ENCODE measurements at places on chromosomes 1 and 21.
A peak's percentile ranks its signal among the peaks of the same experiment; 100 is the strongest.

- no peak for DNase-seq
Observed at GRCh38 chr1:183090391-183091006, 67.3 kb downstream of the LAMC1 start.

GRCh38 chr1:41021526-41022308 is at the start of gene SLFNL1:
SLFNL1 (minus strand) TSS chr1:41021725; CDS start chr1:41020660, 1,065 bp downstream.
- no peak for DNase-seq

GRCh38 chr1:167924543-167925231 is 10.8 kb upstream of the ADCY10 start:
- DNase-seq = no peak

DNA sequence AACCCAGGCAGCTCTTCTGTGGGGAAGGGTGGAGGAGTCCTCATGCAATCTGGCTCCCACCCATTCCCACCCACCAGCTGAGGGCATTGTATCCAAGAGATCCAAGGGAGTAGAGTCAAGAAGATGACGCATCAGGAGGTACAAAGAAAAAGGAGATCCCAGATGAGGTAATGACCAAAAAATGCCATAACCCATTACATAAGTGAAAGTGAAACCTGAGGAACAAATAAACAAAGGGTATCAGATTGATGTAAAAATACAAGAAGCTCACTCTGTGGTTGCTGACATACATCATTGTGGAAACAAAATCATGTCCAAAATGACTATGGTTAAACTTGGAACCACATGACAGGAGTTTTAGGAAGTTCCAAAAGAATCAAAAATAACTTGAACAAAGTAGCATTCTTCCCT is 42.5 kb downstream of the CCN1 start:
- no peak for DNase-seq

DNA sequence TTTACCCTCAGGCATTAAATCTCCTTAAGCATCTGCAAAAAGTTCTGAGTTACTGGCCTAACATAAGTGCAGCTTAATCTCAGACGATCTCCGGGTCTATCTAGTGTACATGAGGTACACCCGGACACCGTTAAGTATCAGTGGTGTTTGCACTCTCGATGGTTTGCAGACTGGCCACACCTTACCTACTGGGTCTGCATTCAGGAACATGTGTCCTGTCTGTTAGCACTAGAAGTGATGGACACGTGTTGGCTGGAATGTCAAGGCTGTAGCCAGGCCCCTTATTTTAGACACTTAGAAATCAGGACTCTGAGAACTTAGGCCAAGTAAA is 783 bp upstream of the AGL start:
- no peak for DNase-seq

DNA sequence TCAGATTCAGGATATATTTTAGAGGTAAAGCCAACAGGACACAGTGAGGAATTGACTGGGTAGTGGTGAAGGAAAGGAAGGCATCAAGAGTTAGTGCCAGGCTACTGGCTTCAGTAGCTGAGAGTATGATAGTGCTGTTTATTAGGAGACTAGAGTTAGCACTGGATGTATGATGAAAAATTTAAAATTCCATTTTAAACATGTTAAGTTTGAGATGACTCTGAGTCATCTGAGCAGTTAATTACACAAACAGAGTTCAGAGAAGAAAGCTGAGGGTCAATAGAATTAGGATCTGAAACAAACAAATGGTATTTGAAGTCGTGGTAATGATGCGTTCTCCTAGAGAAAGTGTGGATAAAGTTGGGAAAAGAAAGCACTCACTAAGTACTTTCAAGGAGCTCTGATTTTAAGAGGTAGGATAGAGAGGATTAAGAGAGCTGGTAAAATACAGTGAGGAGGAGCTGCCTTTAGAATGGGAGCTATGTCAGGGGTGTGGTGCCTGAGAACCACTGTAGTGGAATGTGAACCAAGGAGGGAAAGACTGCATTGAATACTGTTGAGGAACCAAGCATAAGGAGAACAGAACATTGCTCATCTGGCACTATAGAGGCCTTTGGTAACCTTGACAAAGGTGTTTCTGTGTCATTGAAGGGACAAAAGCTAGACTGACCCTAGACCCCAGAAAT is 21.7 kb upstream of the SHCBP1L start:
- no peak for DNase-seq

- DNase-seq = no peak
Observed at GRCh38 chr1:223843934-223844786, 1.6 kb downstream of the TP53BP2 start.

DNA sequence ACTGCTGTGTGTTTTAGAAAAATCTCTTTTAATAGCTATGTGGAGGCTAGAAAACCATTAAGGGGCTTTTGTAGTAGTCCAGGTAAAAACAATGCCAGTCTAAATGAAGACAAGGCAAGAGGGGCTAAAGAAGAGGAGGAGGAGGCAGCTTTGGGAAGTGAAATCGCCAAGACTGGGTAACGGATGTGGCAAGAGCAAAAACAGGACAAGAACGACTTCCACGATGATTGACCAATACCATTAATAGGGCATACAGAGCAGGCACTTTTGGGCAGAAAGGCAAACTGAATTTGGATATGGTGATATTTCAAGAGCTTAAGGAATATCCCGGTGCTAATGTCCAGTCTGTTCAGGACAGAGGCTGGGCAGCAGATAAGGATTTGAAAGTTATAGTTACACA is 22.0 kb downstream of the COA6 start:
- no peak for DNase-seq

- DNase-seq = no peak
Observed at GRCh38 chr1:46408356-46409062, 14.4 kb downstream of the FAAH start.

- DNase-seq = peak; percentile 25
Observed at GRCh38 chr1:155196103-155196892, 11.4 kb downstream of the THBS3 start.

DNA sequence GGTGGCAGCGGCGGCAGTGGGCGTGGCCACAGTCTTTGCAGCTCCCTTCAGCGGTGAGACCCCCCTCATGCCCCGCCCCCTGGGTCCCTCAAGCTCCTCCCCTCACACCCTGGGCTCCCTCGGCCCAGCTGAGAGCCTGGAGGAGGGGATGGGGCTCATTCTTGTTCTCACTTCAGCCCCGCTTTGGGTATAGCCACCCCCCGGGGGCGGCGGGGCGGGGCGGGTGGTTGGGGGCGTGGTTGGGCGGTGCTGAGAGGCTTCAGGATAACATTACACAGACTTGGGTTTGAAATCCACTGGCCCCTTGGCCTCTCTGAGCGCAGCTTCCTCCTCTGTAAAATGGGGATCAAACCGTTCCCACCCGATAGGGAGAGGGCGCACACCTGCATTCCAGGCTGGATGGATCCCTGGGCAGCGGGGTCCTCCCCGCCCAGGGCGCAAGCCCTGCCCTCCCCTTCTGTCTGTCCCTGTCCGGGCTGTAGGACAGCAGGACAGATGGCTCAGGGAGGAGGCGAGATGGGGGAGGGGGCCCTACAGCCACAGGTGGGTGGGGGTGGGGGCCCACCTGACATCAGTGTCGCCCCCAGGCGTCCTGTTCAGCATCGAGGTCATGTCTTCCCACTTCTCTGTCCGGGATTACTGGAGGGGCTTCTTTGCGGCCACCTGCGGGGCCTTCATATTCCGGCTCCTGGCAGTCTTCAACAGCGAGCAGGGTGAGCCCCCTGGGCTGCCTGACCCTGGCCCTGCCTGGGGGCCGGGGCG is 5.1 kb downstream of the CLCNKA start:
- DNase-seq = peak; percentile 57

DNA sequence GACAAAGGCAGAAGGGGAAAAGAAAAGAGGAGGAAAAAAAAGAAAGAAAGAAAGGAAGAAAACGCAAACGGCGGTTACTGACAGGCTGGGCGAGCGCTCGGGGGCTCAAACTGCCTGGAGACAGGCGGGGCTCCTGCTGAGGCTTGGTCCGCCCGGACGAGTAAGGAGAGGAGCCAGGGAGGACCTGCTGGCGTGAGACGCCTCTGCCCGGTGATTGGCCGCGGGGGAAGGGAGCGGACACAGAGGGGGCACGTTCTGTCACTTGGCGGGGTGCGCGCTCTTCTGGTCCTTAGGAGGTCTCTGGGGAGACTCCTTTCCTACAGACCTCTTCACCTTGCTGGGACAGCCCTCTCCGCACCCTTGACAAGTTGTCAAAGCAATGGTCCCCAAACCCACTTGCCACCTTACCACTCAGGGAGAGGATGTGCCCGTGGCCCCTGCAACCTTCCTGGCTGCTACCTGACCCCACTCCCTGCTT is 791 bp upstream of the PIK3R3 start:
- no peak for DNase-seq

All from B cell (primary cell).